ENCODE measurements at places on chromosomes 16 and 17.
A peak's percentile ranks its signal among the peaks of the same experiment; 100 is the strongest.

GRCh38 chr16:75460446-75460845 lies 4.0 kb downstream of the TMEM170A start:
- no peak for DNase-seq

DNA sequence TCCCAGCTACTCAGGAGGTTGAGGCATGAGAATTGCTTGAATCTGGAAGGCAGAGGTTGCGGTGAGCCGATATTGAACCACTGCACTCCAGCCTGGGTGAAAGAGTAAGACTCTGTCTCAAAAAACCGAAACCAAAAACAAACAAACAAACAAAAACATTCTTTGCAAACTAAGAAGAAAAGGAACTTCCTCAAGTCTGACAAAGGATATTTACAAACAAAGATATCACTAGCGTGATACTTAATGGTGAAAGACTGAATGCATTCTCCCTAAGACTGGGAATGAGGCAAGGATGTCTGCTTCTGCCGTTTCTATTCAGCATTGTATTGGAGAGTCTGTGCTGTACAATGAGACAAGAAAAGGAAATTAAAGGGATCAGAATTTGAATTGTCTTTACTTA lies 10.5 kb upstream of the MPO start:
- DNase-seq = no peak

GRCh38 chr17:65677932-65678331 lies 116.5 kb upstream of the AXIN2 start:
- no peak for DNase-seq

DNA sequence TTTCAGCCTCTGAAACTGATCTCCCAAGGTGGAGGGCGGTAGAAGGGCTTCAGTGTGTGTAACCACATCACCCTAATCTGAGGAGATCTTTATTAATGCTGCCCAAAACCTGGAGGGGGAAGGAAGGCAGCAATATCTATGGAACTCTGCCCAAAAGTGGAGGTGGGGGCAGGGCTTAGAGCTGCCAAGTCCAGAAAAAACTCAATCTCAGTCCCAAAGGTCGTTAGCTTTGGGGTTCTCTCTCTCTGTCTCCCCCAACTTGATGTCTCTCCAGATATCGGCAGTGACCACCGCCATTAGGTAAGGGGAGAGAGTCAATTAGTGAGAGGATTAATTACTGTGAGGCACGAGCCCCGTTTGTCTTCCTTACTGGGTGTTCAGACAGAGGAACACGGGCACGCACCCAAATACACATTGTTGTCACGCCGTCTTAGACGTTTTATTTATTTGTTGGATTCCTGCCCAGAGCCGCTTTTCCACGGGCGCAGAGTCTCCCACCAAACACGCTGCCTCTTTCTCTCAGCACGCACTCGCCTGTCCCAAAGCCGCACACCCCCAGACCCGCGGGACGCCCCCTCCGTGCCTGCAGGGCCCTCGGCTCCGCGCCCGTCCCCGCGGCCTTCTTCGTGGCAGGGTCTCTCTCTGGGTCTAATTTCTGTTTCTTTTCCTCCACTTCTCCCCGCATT lies 5.4 kb upstream of the LHX1 start:
- peak; percentile 51 for DNase-seq

GRCh38 chr17:31596382-31597323 lies 205.2 kb downstream of the RAB11FIP4 start:
- DNase-seq = peak; percentile 100

- no peak for DNase-seq
Observed at GRCh38 chr16:12802048-12802447, 1.6 kb downstream of the CPPED1 start.

DNA sequence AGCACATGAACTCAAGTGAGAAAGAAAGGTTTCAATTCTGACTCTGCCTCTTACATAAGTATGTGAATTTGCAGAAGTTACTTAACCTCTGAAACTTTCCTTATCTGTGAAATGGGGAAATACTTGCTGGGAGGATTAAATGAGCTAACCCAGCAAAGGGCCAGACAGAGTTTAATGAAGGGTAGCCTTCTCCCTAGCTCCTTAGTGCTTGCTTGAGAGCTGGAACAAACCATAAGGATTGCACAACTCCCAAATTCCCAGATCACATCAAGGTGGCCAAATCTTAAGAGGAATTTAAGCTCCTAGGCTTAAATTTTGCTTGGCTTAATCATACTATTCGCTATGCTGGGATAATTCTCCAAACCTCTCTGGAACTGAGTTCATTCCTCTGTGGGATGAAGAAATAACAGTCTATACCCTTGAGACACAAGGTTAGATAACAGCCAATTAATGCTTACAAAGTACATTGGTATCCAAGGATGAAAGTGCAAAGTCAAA lies 11.8 kb upstream of the WSB1 start:
- no peak for DNase-seq

GRCh38 chr16:86557587-86557986 lies 2.6 kb upstream of the MTHFSD start:
- DNase-seq = no peak

GRCh38 chr17:77254951-77255825 lies 114.4 kb downstream of the SEC14L1 start:
- peak; percentile 95 for DNase-seq

DNA sequence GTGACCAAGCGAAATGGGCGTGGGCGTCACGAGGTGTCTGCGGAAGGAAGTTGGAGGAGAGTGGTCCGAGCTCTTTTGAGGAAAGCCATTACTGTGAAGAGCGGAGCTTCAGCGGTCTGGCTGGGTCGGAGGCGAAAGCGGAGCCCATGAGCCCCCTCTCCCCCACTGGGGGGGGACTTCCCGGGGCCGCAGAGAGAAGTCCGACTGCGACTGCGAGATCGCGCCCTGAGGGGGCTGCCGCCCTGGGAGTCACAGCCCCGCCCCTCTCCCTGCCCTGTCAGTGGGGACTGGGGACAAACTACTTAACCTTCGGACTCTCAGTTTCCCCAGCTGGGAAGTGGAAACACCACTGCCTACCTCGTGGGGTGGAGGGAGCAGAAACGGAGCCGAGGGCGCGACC lies 20.0 kb upstream of the ARL4D start:
- DNase-seq = no peak

DNA sequence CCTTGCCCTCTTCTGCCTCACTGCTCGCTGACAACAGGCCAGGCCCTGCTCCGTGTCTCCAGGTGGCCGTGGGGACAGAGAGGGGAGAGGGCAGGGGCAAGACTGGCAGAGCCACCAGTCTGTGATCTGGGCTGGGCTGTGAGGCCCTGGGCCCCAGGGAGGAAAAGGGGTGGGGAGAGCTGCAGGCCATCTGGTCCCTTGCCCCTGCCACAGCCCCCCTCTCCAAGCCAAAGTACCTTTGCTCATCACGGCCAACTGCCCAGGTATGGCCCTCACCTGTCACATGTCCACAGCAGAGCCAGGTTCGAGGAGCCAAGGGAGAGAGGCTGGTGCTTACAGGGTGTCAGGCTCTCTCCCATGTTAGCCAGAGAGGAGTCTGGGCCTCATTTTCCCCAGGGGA lies 91.4 kb upstream of the LHX1 start:
- no peak for DNase-seq

GRCh38 chr16:11657556-11657955 lies 10.7 kb upstream of the SNN start:
- peak; percentile 44 for DNase-seq

DNA sequence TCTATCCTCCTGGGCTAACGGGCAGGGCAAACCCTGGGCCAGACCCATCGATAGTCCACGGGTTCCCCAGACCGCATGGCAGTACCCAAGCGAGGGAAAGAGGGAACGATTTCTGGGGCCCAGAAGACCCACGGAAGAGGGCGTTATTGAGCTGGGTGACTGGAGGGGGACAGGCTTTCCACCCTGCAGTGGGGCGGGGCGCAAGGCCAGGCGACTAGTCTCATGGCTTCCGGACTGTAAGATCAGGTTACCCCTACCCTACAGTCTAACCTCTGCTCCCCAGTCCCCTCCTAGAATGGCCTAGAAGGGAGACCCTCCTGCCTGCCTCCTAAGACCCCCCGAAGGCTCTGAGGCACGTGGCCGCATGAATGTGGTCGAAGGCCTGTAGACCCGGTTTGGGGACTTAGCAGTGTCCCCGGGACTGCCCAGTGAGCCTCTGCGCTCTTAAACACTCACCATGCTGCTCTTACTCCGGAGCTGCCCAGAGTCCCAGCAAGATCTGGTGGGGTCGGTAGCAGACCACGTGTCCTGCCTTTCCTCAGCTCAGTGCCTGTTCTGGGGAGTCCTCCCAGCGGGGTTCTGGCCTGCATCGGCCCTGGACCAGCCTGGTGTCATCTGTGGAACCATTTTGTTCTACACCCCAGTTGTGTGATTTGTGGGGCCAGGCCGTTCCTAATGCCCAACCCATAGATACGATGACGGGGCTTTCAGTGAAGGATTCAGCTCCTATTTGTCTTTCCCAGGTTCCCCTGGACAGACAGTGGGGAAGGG lies 13.2 kb upstream of the AURKB start:
- DNase-seq = peak; percentile 89

DNA sequence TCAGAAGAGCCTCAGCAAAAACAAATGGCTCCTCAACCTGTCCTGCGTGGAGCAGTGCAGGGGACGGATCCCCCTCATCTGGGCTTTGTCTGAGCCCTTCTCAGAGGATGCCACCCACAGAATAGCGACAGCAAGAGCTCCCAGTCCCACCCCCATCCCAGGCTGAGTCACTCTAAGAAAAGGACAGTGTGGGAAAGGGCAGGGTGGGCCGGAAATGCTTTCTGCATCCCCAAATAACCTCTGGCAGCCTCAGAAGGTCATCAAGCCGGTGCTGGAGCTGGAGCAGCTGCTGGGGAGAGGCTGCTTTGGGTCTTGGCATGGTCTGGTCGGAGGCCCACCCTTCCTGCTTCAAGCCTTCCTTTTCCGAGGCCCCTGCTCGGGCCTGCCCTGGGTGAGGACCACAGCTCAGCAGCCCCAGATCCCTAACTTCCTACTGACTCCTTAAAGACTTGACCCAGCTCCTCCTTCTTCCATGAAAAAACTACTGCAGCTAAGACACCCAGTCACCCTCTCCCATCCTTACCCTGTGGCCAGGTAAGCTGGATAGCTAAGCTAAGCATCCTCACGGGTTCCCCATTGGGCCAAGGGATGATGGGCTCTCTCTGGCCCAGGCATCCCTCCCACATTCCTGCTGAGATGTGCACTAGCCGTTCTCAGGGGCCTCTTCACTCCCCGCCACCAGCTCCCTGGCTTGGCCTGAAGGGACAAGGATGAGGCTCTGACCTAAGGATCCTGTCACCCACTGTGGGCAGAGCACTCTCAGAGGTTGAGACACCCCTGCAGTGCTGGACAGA lies 8.7 kb downstream of the SLC12A4 start:
- DNase-seq = no peak

GRCh38 chr17:74490716-74491115 lies 24.3 kb downstream of the CD300A start:
- peak; percentile 47 for DNase-seq

DNA sequence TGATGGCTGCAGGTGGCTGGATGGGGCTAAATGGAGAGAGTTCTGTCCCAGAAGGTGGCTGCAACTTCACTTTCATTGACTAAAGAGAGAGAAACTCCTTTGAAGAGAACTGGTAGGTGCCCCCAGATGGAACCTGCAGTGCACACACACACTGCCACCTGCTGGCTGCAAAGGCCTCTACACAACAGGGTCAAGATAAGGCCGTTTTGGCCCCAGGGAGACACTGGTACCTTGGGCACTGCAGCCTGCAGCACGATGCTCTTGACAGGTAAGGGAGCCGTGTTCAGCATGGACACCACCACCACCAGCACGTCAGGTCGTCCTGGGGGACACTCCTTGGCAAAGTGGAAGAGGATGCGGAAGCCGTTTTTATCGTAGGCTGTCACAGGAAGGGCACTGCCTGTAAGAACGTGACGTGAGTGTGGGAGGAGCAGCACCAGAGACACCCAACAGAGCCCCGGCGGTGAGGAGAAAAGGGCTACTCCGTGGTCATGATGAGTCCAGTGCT lies 22.7 kb downstream of the GGA3 start:
- DNase-seq = peak; percentile 88

DNA sequence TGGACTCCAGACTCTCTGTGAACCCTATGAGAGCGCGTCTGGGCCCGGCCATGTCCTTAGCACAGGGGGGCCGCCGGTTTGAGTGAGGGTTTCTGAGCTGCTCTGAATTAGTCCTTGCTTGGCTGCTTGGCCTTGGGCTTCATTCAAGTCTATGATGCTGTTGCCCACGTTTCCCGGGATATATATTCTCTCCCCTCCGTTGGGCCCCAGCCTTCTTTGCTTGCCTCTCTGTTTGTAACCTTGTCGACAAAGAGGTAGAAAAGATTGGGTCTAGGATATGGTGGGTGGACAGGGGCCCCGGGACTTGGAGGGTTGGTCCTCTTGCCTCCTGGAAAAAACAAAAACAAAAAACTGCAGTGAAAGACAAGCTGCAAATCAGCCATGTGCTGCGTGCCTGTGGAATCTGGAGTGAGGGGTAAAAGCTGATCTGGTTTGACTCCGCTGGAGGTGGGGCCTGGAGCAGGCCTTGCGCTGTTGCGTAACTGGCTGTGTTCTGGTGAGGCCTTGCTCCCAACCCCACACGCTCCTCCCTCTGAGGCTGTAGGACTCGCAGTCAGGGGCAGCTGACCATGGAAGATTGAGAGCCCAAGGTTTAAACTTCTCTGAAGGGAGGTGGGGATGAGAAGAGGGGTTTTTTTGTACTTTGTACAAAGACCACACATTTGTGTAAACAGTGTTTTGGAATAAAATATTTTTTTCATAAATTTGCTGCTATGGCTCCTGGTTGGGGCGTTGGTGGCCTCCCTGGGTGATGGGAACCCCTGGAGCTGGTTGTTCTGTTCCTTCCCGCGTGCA lies 23.1 kb downstream of the STAT5A start:
- DNase-seq = peak; percentile 96

GRCh38 chr16:56994311-56994710 lies 5.0 kb downstream of the NLRC5 start:
- DNase-seq = no peak

DNA sequence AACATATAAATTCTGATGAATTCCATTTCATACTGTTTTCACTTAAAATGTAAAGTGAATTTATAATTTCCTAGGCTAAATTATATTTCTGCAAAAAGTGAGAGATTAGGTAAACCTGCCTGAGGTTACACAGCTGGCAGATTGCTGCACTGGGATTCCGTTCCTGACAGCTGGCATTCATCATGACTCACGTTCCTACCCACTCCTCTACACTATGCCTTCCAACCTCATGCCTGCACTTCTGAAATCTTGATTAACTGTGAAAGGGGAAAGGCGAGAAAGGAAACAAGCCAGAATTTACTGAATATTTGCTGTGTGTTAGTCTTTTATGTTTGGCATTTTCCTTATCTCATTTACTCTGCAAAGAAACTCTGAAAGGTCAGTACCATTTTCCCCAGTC lies 73.3 kb upstream of the MON1B start:
- no peak for DNase-seq

Measured in islet precursor cell (in vitro differentiated cells).